ENCODE measurements at places on chromosomes 11 and 22. TPM values are rescaled to one million over a fixed set of nuclear protein-coding genes. Genes with fewer than 3 reads are reported as not detected.

C11orf58 gene
- 166 TPM for polyA plus RNA-seq

GRCh38 chr11:120180551-120181232 lies 30.1 kb upstream of the OAF start:
- no peak overlapping the region for H3K27ac ChIP-seq
- no peak overlapping the region for H3K4me3 ChIP-seq
- H3K36me3 ChIP-seq: no peaks in the 10 kb centered on the region
- peaks cover 4% of the 10 kb centered on the region for H3K27me3 ChIP-seq
- no peaks in the 10 kb centered on the region for H3K4me1 ChIP-seq

- H3K4me1 ChIP-seq: no peaks in the 10 kb centered on the region
- no peak overlapping the region for H3K27ac ChIP-seq
- H3K4me3 ChIP-seq: no peak overlapping the region
- DNase-seq: peak; percentile 33
- no peaks in the 10 kb centered on the region for H3K36me3 ChIP-seq
- H3K27me3 ChIP-seq: peaks cover 4% of the 10 kb centered on the region
Measured at GRCh38 chr11:26276798-26277424, 55.0 kb upstream of the ANO3 start.

DNA sequence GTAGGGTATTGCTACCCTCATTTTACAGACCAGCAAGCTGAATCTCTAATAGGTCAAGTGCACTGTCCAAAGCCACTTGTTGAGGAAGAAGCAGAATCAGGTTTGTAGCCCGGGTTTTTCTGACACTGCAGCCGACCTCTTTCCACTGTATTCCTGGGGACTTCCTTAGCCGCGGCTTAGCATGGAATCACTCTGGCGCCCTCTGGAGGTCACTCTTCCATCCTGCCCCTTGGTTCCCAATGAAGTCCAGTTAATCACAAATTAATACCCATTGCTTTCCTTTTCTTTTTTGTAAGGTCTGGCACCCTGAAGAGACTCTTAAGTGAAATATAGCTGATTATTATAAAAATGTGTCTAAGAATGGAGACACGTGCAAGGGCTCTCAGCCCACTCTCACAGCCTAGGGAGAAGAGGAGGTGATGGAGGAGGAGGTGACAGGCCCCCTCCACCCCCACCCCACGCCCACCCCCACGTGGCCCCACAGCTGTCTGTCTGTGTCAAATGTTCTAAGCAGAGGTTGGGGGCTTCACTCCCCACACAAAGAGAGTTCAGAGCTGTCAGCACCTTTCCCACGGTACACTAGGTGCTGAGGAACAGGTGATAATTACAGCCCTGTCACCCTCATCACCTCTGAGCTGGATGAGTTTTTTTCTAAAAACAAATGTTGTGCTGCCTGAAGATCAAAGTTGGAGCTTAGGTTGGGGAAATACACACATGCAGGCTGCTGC lies 57.7 kb upstream of the DRD2 start:
- no peaks in the 10 kb centered on the region for H3K4me1 ChIP-seq
- H3K27ac ChIP-seq: no peak overlapping the region
- H3K4me3 ChIP-seq: no peak overlapping the region

DNA sequence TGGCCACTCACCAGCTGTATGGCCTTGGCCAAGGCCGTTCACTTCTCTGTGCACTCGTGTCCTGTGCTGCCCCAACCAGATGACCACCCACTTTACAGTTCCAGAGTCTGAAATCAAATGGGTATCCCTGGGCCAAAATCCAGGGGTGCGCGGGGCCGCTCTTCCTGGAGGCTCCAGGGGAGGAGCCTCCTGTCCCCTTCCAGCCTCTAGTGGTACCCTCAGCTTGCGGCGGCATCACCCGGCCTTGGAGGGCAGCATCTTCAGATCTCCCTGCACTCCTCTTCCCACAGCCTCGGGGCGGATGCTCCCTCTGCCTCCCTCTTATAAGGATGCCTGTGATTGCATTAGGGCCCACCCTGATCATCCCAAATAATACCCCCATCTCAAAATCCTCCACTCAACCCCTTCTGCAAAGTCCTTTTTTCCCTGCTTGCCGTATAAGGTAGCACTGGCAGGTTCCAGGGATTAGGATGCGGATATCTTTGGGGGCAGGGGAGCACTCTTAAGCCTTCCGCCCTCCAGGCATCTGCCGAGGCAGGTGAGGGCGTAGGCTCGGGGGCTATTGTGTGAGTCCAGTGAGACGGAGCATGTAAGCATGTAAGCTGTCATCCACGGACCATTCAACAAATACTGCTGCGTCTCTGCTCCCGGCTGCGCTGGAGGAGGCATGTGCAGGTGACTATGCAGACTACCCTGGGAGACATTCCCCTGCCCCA lies 24.4 kb upstream of the SHISAL1 start:
- peaks cover 7% of the 10 kb centered on the region for H3K27me3 ChIP-seq
- H3K27ac ChIP-seq: no peak overlapping the region
- H3K36me3 ChIP-seq: no peaks in the 10 kb centered on the region
- no peak overlapping the region for H3K4me3 ChIP-seq
- peaks cover 2% of the 10 kb centered on the region for H3K4me1 ChIP-seq

GLYATL1B gene
- polyA plus RNA-seq: not detected

DNA sequence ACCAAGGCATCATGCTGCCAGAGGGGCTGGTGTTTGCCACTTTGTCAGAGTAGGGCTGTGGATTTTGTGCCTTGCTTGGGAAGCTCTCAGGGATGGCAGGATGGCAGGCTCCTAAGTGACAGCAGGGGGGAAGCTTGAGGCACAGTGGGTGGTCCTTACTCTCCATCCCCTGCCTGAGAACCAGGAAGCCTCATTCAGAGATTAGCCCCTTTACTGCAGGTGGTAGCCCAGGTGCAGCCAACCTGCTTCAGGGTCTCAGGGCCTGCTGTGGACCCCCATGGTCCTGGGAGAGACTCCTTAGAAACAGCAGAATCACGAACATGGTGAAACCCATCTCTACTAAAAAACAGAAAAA lies 8.9 kb upstream of the ST3GAL4 start:
- H3K27me3 ChIP-seq: no peaks in the 10 kb centered on the region
- no peak for DNase-seq
- peaks cover 45% of the 10 kb centered on the region for H3K4me1 ChIP-seq
- H3K36me3 ChIP-seq: peaks cover 23% of the 10 kb centered on the region
- peak overlapping the region; percentile 51 for H3K4me3 ChIP-seq

DNA sequence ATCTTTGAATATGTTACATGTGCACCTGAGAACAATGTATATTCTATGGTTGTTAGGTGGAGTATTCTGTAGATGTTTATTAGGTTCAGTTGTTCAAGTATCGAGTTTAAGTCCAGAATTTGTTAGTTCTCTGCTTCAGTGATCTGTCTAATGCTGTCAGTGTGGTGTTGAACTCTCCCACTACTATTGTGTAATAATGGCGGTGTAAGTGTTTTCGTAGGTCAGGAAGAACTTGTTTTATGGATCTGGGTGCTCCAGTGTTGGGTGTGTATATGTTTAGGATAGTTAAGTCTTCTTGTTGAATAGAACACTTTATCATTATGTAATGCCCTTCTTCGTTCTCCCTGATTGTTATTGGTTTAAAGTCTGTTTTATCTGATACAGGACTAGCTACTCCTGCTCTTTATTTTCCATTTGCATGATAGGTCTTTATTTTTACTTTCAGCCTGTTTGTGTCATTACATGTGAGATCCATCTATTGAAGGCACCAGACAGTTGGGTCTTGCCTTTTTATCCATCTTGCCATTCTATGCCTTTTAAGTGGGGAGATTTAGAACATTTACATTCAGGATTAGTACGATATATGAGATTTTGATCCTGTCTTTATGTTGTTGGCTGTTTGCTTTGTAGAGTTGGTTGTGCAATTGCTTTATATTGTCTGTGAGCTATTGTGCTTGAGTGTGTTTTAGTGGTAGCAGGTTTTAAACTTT lies 121.6 kb downstream of the DDX10 start:
- H3K4me1 ChIP-seq: peaks cover 40% of the 10 kb centered on the region
- no peak for DNase-seq
- H3K4me3 ChIP-seq: no peak overlapping the region
- peaks cover 4% of the 10 kb centered on the region for H3K36me3 ChIP-seq
- H3K27me3 ChIP-seq: no peaks in the 10 kb centered on the region
- no peak overlapping the region for H3K27ac ChIP-seq

DNA sequence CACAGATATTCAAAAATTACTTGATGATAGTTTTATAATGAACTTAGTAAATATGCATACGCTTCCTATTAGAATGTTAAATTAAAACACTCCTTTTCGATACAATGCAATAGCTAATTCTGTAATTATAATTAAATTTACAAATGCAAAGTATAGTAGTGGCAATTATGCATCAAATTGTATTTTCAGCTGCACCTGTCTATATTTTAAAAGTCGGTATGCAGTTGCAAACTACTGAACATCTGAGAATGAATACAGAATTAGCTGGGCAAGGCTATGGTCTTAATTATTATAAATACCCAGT lies 110.4 kb upstream of the ARHGAP42 start:
- no peak for DNase-seq
- H3K27ac ChIP-seq: no peak overlapping the region
- H3K4me1 ChIP-seq: no peaks in the 10 kb centered on the region
- H3K4me3 ChIP-seq: no peak overlapping the region

- H3K4me1 ChIP-seq: peaks cover 75% of the 10 kb centered on the region
- peak overlapping the region; percentile 90 for H3K27ac ChIP-seq
- H3K36me3 ChIP-seq: no peaks in the 10 kb centered on the region
- H3K27me3 ChIP-seq: peaks cover 18% of the 10 kb centered on the region
- peak overlapping the region; percentile 42 for H3K4me3 ChIP-seq
Measured at GRCh38 chr22:17781319-17782031, 7.2 kb upstream of the BID start.

DNA sequence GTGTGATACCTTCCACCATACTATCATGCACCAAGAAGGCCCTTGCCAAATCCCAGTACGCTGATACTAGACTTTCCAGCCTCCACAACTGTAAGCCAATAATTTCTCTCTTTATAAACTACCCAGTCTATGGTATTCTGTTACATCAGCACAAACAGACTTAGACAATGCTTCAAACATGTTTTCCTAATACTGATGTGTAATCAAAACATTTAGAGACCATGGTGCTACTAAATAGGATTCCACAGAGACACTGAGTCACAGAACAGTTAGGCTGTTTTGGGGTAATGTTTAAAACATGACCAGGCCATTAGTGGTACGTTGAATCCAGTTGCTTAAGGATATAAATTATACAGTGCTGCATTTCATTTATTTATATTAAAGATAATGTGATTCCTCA lies 103.7 kb downstream of the PICALM start:
- peaks cover 44% of the 10 kb centered on the region for H3K36me3 ChIP-seq
- peaks cover 1% of the 10 kb centered on the region for H3K27me3 ChIP-seq
- no peak overlapping the region for H3K4me3 ChIP-seq
- no peak overlapping the region for H3K27ac ChIP-seq

POU2AF2 gene
- polyA plus RNA-seq: not detected

- no peak overlapping the region for H3K4me3 ChIP-seq
- no peaks in the 10 kb centered on the region for H3K4me1 ChIP-seq
- DNase-seq: no peak
- H3K27me3 ChIP-seq: no peaks in the 10 kb centered on the region
- H3K27ac ChIP-seq: no peak overlapping the region
Measured at GRCh38 chr11:69947059-69947792, 128.0 kb upstream of the FGF3 start.

- H3K27me3 ChIP-seq: peaks cover 3% of the 10 kb centered on the region
- no peak for DNase-seq
- H3K4me3 ChIP-seq: no peak overlapping the region
- H3K36me3 ChIP-seq: no peaks in the 10 kb centered on the region
Measured at GRCh38 chr22:22944268-22944985, 56.8 kb downstream of the IGLL5 start.

DNA sequence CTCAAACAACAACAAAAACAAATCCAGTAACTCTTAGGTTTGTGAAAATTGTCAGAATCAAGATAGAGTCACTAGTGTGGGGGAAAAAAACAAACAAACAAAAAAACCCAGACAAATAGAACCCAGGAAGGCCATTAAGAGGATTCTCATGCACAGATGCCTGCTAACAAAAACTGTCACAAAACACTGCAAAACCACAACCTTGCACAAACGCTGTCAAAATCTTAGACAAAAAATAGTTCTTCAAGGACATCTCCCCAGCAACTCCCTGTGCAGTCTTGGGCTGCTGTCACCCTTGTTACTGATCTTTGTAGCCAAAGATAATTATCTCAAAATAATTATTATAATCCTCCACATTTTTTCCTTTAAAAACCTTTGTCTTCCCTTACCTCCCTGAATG lies 4.6 kb upstream of the ZBED5 start:
- H3K4me1 ChIP-seq: peaks cover 25% of the 10 kb centered on the region
- DNase-seq: no peak
- H3K27me3 ChIP-seq: peaks cover 11% of the 10 kb centered on the region
- no peak overlapping the region for H3K4me3 ChIP-seq
- H3K27ac ChIP-seq: no peak overlapping the region

All from immature natural killer cell (primary cell).